Kidney capillary endothelial cell (primary cell): ENCODE measurements at places on chromosomes 3 and 15.

DNA sequence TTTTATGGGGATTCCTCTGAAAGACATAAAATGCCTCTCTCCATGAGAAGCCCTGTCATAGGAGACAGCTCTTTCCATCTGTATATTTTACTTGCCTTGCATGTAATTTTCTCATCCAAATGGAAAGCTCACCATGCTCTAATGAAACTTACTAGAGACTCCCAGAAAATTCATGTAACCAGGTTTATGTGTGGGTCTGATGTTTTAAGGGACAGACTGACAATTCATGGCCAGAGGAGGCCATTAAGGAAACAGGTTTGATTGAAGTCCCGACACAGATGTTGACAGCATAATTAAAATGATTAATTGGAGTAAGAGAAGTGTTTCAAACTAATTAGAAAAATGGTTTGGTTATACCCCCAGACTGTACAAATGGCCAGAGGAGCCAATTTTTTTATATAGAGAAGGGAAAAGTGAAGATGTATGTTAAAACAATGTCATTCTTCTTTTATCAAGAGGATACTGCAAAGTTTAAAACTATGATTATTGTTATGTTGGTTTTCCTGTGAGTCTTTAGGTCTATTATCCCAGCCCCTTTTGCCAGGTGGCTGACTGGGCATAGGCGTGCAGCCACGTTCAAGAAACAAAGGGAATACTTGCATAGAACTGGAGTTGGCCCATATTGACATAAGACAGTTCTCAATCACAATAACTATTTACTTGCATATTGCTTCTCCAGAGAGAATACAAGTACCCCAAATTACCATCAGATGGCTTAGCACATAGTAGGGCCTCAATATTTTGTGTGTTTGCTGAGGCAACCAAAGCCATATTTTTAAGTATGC lies 64.8 kb downstream of the RBMS3 start:
- no peak for DNase-seq

DNA sequence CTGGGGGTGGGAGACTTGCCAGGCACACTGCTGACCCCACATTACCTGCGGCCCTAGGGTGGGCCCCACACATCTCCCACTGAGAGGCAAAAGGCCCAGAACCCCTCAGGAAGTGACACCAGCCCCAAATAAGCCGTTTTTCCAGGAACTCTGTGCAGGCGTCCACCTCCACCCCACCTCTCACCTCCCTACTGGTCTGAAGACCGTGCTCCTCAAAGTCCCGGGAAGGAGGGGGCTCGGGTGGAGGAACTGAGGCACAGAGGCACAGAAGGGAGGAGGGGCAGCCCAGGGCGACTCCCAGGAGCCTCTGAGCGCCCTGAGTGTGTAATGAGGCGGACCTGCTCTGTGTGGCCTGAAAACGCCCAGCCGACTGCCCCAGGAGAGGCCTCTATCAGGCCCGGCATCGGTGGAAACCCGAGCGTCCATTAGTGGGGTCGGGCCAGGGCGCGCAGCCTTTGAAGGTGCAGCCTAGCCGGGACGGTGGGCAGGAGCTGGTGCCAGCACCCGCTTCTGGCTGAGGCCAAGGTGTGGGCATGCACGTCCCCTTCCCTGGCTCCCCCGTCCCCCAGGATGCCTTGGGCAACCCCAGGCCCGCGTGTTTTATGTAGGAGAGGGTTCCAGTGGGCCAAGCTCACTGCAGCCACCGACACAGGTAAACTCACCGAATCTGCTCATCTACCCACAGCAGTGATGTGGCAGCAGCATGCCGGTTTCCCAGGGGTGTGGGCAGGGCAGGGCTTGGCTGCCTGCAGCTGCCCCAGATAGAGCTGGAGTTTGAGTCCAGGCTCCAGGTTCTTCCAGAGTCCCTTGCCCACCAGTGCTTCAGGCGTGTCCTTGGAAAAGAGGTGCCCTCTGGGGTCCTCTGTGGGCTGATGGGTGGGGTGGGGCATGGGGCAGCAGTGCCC lies 55.8 kb downstream of the DNAJB8 start:
- no peak for DNase-seq

DNA sequence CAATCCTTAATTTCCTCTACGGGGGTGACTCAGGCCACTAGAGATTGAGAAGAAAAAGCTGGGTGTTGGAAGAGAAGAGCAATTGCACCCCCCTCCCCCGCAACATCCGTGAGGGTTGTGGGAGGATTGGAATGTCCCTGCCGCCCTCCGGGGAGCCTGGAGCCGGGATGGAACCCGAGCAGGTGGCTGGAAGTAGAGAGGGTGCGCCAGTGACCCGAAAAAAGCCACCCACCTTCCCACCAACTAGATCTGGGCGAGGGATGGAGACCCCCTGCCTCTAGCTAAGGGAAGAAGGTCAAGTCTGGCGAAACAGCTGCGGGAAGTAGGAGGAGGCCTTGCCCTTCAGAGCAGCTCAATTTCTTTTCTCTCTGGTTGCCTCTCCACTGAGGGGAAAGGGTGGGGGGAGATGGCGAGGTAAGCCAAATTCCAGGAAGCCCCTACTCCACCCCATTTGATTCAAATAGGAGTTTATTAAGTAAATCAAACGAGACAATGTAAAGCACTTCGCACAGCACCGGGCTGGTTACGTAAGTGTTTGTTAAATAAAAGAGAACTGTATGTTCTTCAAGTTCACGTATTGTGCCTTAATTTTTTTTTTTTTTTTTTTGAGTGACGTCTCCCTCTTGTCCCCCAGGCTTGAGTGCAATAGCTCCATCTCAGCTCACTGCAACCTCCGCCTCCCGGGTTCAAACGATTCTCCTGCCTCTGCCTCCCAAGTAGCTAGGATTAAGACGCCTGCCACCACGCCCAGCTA lies 1.1 kb upstream of the WWTR1 start:
- no peak for DNase-seq

DNA sequence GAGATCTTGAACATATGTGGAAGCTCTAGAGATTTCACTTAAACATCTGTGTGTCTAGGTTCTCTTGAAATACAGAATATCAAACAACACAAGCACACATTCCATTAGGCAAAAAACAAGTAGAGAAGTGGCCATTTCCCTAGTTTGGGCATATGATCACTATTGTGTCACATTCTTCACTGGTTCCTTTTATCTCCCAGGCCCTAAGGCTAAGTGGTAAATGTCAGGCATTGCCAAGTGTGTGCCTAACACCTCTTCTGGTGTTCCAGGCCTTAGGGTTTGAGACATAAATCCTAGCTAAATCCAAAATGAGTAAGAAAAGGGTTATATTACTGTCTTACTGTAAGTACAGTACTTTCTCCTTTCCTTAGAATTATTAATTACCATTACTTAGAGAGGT lies 880.1 kb downstream of the PDCD6IP start:
- DNase-seq, result no peak

GRCh38 chr3:183745300-183746098 lies 47.9 kb downstream of the YEATS2 start:
- no peak for DNase-seq

GRCh38 chr15:35167675-35168074 lies 82.6 kb upstream of the NANOGP8 start:
- DNase-seq, result no peak

DNA sequence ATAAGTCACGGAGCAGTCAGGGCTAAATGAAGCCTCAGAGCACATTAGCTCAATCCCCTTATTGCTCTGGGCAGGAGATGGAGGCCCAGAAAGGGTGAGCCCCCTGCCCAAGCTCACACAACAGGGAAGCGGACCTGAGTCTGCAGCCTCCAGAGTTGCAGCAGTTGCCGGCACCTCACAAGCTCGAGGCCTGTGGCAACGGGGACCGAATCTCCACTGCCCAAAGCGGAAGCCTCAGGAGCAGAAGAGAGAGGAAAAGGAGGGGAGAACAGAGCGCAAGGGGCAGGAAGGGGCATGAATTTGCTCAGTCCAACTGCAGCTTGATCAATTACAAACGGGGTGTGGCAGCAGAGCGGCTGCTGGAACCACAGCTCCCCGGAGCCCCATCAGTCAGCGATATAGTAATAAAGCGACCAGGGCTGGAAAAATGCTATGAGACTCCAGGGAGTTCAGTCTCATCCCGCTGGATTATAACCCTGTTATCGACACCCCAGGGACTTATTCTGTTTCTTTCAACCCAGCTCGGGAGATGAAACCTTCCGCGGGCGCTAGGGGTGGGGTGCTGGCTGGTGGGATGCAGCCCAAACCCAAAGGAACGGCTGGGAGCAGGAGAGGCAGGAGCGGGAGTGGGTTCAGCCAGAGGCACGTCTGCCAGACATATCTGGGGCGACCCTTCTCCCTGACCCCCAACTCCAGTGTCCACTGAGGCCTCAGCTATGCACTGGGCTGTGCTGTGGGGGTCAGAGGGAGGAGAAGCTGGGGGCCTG lies 219.7 kb upstream of the LINGO1 start:
- DNase-seq, result no peak

DNA sequence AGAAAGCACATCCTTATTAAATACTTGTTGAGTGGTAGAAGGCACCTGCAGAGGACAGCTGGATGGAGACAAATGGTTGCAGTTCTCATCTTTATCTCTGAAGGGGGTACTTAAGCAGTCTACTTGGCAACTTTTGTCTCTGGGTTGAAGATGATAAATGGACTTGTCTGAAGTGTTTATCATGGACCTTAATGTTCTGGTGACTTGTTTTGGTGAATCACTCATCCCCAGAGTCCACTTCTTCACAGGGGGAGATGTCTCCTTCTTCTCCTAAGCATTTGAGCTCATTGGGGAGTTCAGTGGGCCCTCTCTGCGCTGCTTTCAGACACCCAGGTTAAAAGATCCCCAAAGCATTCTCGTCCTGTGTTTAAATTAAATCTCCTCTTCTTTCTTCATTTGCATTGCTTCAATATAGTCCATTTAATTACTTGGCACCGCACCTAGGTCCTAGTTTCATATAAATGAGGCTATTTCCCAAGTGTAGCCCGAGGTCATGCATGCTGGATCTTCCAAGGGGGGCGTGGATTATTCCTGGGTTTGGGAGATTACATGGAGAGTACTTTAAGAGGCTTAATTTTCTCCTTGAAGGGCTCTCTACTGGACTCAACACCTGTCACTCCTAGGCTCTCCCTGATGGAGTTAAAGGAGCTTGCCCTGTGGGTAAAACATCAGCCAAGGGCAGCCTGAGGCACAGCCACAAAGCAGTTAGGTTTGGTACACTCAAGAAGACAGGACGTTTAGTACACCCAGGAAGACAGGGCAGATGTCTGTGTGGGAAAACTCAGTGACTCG lies 239.3 kb upstream of the C2CD4B start:
- no peak for DNase-seq

DNA sequence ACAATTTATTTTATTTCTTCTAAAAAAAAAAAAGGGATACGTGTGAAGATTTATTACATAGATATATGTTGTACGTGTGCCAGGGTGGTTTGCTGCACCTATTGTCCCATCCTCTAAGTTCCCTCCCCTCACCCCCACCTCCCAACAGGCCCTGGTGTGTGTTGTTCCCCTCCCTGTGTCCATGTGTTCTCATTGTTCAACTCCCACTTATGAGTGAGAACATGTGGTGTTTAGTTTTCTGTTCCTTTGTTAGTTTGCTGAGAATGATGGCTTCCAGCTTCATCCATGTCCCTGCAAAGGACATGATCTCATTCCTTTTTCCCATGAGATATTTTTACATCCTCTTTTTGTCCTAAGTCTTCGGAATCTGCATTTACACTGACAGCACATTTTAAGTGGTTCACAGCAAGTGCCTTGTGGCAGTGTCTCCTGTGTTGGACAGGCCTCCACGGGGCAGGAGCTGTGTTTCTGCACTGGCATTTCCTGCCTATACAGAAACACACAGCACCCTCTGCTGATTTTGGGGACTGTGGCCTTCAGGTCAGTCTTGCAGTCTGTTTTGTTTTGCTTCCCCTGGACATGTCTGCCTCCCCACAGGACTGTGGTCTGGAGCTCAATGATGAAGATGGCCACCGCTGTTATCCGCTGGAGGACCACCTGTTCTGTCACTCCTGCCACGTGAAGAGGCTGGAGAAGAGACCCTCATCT lies 12.7 kb upstream of the SACM1L start:
- no peak for DNase-seq

- no peak for DNase-seq
These were observed 38.8 kb downstream of the PTPRG start for GRCh38 chr3:61600195-61600594.

GRCh38 chr3:143210141-143210540 lies 90.6 kb downstream of the CHST2 start:
- DNase-seq, result no peak

GRCh38 chr3:82558081-82558480 lies 796.6 kb upstream of the GBE1 start:
- DNase-seq, result no peak

DNA sequence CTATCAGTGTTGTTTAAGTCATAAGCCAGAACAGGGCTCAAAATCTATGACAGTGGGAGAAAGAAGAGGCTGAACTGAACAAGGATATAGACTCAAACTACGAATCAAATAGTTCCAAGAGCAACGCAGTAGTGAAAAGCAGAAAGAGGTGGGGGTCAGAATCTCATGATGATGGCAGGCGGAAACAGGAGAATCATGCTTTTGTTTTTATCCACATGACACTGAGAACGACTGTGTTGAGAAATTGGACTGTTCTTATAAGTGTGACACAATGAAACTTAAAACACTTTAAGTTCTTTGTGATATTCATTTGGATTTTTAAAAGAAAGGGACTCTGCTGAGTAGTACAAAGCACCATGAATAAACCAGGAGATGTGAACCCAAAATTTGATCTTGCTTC lies 309.4 kb downstream of the ULK4 start:
- DNase-seq, result no peak

DNA sequence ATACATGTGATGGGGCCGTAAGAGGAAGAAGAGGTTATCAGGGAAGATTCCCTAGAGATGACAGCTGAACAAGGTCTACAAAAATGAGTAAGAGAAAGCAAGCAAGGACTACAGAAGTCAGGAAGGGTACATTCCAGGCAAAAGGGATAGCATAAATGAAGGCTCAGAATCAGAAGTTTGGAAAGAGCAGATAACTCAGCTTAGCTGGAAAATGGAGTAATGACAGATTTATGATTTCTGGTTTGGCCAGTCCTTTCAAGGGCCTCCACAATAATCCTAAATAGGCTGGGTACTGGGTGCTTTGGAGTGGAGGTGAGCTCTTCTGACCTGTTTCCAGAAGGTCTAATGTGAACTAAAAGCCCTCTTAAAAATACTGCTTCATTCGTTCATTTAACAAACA lies 110.7 kb downstream of the MYO5A start:
- no peak for DNase-seq

- no peak for DNase-seq
These were observed 9.5 kb upstream of the MCF2L2 start for GRCh38 chr3:183437666-183438564.

GRCh38 chr3:8485141-8485870 lies 16.3 kb upstream of the LMCD1 start:
- no peak for DNase-seq

DNA sequence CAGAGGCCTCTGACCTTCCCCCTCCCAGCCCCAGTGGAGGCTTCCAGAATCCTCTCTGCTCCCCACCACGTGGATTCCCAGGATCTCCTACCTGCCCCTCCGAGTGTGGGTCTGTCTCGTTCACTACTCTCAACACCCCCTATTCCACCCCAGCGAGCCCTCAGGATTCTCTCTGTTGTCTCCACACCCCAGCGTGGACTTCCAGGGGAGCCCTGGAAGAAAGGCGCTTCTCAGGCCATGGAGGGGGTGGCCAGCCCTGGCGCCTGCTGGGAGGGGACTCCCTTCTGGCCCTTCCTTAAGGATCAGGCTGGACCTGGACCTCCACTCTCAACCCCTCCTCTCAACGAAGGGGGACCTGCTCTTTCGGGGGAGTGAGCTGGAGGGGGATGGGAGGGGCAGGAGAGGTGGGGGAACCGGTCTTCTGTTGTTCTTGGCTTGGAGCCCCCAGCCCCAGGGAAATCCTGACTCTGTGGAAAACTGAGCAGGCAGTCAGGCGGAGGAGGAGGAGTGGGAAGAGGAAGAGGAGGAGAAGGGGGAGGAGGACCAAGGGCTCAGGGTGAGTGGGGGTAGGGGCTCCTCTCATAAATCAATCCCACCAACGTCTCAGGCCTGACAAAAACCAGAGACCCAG lies 32.9 kb downstream of the EPHB3 start:
- DNase-seq, result no peak
